ENCODE measurements at places on chromosomes 3 and 15. TPM values are rescaled to one million over a fixed set of nuclear protein-coding genes. Genes with fewer than 3 reads are reported as not detected.
A peak's percentile ranks its signal among the peaks of the same experiment; 100 is the strongest.

Gene FILIP1L
- polyA plus RNA-seq = 101 TPM

Gene SERPINI2
- polyA plus RNA-seq = 0.16 TPM

Gene RASGRF1
- 0.33 TPM for polyA plus RNA-seq

Gene SKOR1
- polyA plus RNA-seq = not detected

Gene SOX14
- polyA plus RNA-seq = not detected

Gene PLXND1
- 122 TPM for polyA plus RNA-seq

Gene SPATA12
- 0.18 TPM for polyA plus RNA-seq

Gene TMEM40
- 12.2 TPM for polyA plus RNA-seq

Gene SLC28A1
- polyA plus RNA-seq = 0.15 TPM

DNA sequence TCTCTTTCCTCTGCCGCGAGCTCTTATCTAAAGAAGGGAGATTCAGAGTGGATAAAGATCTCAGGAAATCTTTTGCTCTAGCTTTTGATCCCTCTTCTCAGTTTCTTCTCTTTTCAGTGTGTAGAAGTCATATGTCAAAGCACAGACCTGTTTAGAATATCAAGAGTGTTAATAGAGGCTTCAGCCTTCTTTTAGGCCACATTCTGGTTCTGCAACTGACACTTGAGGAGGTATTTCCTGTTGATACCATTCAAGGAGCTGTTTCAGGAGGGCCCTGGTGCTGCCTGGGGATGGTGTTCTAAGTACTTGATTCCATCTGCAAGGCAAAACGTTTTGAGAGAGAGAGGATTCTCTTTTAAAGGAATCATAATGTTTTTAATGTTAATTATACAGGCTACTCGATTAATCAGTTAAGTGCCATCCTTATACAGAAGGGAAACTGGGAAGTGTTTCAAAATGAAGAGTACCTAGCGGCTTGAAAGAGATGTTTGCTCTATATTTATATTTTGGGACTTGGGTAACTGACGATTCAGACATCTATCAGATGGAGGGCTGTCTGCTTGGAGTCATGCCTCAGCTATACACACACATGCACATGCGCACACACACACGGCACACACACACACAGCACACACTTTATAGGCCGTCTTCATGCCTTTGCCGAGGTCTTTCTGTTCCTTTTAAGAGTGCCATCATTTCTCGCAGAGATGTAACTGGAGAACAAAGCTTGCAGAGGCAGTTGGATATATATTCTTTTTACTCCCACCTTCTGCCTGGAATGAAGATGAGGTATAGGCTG is 313.9 kb downstream of the PTPRG start:
- DNase-seq = no peak

DNA sequence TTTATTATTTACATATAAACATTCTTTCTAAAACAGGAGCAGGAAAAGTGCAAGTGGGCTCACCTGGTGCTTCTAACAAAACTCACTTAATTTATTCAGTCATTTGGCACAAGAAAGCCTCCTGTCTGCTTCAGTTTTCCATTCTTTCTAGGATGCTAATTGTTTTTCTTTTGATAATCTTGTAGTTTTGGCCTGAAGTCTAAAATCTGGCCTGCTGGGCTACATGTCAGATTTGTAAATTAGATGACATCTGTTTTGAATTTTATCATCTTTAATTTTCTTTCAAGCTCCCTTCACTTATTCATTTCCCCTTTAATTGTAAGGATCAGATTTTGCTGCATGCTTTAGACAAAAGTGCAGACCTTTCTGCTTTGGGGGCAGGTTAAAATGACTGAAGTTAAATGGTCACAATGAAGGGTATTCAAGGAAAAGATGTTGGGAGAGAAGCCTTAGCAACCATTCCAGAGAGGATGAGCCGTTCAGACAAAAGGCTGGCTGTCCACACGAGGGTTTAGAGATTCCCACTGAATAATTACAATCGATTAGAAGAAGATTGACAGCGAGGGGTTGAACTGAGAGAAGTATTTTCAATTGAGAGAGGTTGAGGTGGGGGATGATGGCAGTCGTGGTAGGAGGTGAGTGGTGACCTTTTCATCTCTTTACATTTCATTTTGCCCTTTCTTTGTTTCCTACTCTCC is 59.9 kb upstream of the PTX3 start:
- no peak for DNase-seq

DNA sequence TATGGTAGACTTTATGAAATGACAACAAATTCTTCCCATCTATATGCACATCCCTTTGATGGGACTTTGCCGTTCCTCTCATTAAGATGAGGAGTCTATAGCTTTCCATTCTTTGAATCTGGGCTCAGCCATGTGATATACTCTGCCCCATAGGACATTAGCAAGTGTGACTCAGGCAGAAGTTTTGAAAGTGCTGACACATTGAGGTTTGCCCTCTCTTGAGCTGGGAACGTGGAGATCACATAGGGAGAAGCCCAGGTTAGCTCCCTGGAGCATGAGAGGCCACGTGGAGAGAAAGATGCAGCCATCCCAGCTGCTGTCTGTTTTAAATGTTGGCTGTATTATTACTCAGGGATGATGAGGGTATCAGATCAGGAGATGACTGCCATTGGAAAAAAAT is 67.7 kb upstream of the OXTR start:
- DNase-seq = no peak

GRCh38 chr3:29868543-29869101 is 587.8 kb downstream of the RBMS3 start:
- no peak for DNase-seq

DNA sequence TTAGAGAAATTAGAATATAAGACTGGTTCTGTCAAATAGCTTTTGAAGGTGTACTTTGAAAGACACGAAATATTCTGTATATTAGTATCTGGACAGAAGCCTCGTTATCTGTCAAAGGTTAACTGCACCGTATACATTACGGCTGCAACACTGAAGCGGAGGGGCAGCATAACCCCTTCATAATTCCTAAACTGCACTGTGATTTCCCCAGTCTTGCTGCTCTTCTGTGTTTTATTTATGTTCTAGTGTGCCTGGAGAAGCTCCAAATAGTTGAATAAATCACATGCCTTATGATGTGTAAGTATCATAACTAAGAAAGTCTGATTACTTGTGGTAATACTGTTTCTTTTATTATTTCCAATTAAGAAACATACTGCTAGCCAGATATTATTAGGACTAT is 285.7 kb upstream of the ROBO2 start:
- no peak for DNase-seq

- no peak for DNase-seq
These were observed 361.9 kb upstream of the KCNMB2 start for GRCh38 chr3:178174201-178174915.

- DNase-seq = no peak
These were observed 400.2 kb upstream of the ATP11B start for GRCh38 chr3:182393151-182393550.

- no peak for DNase-seq
These were observed 231.5 kb downstream of the LRTM1 start for GRCh38 chr3:54696313-54696712.

GRCh38 chr3:102206511-102207031 is 228.2 kb upstream of the ZPLD1 start:
- peak; percentile 29 for DNase-seq

GRCh38 chr15:90300988-90301706 is 35.7 kb downstream of the NGRN start:
- DNase-seq = no peak

DNA sequence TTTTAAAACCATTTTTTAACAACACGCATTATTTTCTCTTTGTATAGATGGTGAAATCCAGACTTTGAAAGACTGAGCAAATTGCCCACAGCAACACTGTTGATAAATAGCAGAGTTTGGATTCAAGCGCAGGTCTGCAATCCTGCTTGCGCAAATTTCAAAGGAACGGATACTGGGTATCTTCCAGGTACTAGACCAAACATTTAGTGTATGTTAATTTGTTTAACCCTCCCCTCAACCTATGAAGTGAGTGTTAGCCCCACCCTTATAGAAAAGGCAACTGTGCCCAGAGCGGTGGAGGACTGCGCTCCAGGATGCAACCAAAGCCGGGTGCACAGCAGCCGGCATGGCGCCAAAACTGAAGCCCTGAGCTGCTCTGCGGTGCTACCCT is 103.8 kb downstream of the CPN2 start:
- no peak for DNase-seq

GRCh38 chr15:27025481-27025966 is 54.5 kb downstream of the GABRG3 start:
- DNase-seq = no peak

GRCh38 chr3:17122758-17123157 is 238.0 kb downstream of the PLCL2 start:
- no peak for DNase-seq

GRCh38 chr3:166554023-166554422 is 716.8 kb upstream of the BCHE start:
- DNase-seq = no peak

DNA sequence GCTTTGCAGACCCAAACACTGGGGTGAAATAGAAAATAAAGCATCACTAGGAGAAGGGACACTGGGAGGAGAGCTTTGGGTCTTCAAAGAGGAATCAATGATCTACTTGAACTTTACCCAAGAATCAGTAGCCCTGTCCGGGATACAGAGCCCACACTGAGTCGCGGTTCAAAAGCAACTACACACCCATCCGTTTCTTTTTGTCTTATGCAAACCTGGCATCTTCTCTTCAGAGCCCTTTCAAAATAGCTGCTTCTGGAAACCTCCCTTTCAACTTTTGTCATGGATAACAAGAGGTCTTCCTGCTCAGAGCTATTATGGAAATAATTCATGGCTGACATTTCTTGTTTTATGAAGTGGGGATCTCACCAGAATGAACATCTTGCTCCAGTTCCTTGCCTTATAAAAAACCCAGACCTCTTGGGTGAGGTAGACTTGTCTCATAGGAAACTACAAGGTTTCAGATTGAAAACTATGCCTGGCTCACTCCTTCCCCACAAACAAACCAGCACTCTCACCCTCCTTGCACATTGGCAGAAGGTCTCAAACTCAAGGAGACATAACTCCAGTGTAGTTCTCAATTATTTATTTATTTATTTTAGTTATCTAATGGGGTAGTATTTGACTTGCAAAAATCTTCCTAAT is 115.1 kb upstream of the ARHGEF3 start:
- no peak for DNase-seq

GRCh38 chr3:3798631-3799113 is 559 bp upstream of the LRRN1 start:
- DNase-seq = peak; percentile 36

DNA sequence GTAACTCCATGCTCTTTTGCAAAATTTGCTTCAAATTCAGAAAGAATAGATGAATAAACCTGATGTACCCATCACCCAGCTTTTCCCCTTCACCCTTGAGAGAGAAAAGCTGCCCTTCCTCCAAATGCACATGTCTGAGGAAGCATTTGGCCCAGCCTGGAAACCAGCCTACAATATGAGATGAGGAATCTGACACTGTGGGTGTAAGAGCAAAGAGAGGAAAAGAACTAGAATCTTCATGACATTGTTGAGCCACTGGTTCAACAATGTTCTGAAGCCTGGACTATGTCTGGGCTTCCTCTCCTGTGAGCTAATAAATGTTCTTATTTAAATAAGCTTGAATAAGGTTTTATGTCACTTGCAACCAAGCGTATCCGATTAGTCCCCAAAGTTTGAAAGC is 18.7 kb upstream of the DCBLD2 start:
- no peak for DNase-seq

DNA sequence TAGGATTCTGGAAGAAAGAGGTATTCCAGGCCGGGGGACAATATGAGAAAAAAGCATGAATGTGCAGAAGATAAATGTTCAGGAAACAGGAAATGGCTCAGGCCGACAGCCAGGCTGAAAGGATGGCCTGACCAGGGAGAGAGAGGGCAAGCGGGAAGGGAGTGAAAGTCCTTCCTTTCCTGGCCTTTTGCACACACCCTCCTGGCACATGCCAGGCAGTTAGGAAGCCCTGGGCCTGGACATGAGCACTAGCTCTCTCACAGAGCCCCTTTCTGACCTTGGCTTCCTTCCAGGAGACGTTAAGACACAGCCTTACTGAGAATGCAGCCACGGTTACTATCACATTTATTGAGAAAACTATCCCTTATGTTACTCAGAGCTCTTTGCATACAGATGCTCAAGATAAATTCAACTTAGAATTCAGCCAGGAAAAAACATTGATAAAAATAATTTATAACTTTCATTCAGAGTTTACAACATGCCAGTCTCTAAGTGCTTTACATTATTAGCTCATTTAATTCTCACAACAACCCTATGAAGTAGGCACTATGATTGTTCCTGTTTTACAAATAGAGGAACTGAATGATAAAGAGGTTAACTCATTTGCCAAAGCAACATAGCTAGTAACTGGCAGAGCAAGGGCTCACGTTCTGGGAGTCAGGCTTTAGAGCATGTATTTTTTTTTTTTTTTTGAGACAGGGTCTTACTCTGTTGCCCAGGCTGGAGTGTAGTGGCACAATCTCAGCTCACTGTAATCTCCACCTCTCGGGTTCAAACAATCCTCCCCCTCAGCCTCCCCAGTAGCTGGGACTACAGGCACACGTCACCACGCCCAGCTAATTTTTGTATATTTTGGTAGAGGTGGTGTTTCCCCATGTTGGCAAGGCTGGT is 39.4 kb upstream of the SMAD3 start:
- DNase-seq = peak; percentile 52

- DNase-seq = no peak
These were observed 24.0 kb downstream of the CFAP100 start for GRCh38 chr3:126418661-126419131.

GRCh38 chr3:36011791-36012190 is 368.5 kb upstream of the STAC start:
- DNase-seq = no peak

DNA sequence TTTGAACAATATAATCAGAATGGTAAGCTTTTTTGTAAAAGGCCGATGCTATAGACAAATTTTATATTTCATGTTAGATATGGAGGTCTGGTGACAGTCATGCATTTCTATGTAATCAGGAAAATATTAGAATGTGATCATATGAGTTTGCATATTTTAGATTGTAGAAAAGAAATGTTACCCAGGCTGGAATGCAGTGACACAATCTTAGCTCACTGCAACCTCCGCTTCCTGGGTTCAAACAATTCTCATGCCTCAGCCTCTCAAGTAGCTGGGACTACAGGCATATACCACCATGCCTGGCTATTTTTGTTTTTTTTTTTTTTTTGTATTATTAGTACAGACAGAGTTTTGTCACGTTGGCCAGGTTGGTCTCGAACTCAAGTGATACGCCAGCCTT is 152.0 kb downstream of the LMLN start:
- no peak for DNase-seq

DNA sequence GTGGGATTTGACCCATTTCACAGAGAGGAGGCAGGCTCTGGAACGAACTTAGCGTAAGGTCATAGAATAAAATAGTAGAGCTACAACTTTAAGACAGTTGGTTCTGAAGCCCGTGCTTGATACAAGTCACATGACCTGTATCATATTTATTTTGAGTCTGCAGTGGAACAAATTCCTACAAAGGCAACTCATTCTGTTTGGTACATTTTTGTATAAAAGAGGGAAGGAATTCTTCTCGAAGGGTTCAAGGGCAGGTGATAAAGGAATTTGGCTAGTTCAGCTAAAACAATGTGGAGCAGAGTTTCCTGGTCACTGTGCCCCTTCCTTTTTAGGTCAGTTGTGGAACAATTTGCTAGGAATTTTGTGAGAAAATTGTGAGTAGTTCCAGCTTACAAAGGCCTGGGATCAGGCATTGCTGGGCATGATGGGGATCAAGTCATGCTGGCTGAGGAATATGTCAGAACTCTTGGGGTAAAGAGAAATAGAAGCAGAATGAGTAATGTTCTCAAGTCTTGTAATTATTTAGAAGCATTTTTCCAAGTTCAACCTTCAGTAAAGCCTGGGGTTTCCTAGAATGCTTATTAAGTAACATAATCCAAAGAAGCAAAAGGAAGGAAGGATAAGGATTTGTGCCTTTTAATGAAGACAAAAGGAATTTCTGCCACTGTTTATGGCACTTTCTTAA is 19.1 kb downstream of the USP3 start:
- no peak for DNase-seq

Data from muscle of arm (tissue), 14 donors.